T-helper 2 cell treated with Interferon-gamma antibody and Interleukin-4, amounts not matched to agents 5 μg/mL and 100 μg/mL, for 36 hours (primary cell): ENCODE measurements at places on chromosomes 7 and 10.

DNA sequence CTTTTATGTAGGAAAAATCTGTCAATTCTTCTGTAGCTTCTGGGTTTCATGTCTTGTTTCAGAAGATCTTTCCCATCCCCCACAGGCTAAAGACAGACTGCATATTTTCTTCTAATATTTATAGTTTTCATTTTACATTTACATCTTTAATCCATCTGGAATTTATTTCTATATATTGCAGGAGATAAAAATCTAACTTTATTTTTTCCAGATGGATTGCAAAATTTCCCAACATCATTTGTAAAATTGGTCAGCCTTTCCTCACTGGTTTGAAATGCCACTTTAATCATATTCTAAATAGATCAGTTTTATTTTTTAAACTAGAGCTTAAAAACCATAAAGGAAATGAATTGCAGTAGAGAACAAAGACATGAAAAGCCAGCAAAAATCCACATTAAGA is 46.9 kb downstream of the TMEM26 start:
- no peak for DNase-seq

GRCh38 chr7:778968-779451 is 51.9 kb upstream of the PRKAR1B start:
- no peak for DNase-seq

DNA sequence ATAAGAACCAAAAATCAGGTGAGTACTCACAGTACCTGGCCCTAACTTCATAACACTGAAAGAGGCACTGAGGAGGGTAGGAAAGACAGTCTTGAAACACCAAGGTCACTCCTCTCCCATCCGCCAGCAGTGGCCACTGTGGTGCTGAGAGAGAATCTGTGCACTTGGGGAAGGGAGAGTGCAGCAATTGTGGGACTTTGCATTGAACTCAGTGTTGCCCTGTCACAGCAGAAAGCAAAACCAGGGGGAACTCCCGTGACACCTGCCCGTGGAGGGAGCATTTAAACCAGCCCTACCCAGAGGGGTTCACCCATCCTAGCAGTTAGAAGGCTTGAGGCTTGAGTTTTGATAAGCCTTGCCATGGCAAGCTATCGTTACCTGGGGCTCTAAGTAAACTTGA is 35.2 kb upstream of the MAP3K8 start:
- no peak for DNase-seq

DNA sequence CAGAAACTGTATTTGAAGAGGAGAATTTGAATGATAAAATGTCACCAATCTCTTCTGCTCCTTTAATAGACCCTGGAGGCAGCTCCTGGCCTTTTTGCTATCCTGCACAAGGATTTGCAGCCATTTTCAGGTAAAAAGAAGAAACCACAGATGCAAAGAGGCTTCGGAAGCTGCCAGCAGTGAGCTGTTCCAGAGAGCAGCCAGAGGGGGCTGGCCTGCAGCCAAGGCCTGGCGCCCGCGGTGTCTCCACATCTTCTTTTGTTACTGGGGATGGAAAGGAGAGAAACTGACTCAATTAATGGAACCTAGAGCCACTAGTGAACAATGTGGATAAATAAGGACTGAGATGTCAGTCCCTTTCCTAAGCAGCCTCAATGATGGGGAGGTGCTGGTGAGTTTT is 23.9 kb upstream of the GPR26 start:
- DNase-seq = no peak

DNA sequence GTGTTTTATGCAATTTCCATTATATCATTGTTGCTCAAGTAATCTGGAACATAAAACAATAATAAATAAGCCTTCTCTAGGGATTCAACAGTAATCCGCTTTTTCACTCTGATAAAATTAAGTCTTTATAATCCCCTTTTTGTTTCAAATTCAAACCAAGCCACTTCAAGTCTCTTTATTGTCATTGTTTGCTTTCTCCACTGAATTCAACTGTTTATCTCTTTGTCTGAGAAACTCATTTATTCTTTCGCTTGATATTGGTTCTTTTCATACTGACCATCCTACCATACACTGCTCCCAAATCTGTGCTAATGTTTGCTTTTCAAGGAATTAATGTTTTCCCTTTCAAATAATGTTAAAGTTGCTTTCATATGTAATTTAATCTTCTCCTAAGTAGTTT is 550.4 kb upstream of the PCDH15 start:
- DNase-seq = no peak

DNA sequence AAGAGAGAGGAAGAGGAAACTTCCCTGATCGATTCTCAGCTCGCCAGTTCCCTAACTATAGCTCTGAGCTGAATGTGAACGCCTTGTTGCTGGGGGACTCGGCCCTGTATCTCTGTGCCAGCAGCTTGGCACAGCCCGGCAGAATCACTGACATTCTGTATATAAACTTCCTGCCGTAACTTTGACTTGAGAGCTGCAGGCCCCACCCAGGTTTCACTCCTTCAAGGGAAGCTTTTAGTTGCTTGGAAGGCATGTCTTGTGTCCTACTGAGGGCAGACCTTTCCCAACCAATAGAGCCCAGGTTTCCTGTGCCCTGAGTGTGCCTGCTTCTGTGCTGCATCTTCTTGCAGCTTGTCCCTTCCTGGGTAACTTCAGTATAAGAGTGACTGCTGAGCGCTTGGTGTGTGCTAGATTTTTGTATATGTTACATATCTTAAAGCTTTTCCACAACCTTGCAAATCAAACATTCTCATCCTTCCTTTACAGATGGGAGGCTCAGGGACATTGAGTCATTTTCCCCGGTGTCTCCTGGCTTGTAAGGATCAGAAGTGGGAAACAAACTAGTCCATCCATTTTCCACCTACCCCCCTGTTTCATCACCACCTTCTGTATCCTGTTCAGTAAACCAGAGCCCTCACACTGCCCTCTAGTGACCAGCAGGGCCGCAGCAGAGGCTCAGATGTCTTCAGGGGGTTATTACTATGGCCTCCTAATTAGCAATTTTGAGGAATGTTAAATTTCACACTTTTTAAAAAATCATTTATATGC is 225.2 kb upstream of the PRSS58 start:
- peak; percentile 35 for DNase-seq

DNA sequence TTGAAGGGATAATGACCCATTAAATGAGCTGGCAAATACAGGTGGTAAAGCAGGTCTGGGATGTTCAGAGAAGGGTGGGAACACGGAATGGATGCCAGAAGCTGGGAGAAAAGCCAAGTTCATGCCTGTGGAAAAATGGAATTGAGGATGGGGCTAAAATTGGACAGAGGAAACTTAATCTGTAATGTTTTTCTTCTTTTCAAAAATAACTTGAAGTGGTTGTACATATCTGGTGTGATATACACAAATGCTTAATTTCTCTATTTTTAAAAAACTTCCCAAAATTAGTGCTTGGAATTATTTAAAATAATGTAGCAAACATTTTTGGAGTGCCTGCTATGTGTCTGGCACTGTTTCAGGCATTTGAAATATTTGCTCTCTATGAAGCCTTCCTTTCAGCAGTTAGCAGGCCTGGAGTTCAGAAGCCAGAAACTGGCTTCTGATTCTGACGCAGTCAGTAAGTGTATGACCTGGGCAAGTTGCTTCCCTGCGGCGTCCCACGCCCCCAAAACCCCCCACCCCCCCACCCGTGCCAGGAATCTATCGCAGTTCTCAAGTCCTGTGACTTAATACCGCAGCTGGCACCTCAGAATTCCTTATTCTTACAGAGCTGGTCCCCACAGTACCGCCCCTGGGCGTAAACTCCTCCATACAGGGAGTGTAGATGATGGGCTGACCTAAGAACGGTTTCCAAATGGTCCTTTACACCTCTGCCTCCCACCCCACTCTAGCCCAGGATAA is 828 bp upstream of the MALSU1 start:
- DNase-seq = no peak

DNA sequence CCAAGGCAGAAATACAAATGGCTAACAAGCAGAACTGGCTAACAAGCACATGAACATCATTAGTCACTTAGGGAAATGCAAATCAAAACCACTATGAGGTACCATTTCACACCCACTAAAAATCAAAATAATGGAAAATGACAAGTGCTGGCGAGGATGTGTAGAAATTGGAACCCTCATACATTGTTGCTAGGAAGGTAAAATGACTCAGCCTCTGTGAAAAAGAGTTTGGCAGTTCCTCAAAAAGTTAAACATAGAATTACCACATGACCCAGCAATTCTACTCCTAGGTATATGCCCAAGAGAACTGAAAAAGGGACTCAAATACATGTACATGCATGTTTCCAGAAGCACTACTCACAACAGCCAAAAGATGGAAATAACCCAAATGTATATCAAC is 52.8 kb upstream of the ANAPC16 start:
- DNase-seq = peak; percentile 35

GRCh38 chr7:12771378-12771877 is 84.0 kb downstream of the ARL4A start:
- no peak for DNase-seq

DNA sequence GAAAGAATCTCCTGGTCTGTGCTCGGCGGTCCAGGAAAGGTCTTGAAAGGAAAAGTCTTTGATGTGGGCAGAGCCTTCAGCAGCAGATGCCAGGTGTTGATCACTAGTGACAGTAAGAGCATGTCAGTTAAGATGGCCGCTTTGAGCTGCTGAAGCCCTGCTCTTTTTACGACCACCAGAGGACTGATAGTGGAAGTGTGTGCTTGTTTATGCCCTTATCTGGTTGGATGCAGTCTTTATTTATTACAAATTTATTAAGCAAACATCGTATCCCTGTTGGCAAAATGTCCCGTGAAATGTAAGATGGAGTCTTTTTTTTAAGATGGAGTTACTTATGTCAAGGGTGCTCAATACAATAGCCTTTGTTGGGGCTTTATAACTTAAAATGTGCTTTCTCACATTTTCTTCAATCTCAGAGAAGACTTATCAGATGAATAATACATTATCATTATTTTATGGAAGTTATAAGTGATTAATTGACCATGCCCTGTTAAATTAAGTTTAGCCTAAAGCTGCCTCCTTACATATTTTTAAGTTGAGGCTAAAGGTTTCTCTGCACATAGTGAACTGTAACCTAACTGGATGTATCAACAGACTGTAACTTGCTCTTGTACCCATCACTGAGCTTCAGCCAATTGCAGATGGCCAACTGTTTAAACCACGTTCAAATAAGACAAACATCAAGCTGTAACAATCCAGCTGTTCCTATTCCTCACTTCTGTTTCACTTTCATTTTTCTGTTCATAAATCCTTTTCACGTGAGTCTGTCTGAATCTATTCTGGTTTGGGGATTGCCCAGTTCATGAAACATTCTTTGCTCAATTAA is 97.4 kb upstream of the PIK3CG start:
- no peak for DNase-seq

GRCh38 chr10:107025676-107026075 is 138.8 kb downstream of the SORCS1 start:
- DNase-seq = no peak

DNA sequence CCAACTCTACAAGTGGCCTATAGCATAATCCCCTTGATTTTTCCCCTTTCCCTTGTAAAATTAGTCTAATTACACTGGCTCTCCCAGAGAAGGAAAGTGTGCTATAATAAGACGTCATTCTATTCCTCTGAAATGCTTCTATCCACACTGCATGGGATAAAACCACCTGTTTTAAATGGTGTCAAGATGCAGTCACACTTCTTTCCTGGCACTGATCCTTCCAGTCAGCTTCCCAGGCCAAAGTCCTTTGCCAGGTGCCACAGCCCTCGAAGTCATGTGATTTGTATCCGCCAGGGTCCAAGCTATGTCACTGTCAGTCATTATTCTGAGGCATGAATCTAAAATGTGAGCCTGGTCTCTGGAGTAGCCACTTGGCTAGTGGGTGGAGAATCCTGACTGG is 169.0 kb upstream of the KIAA1217 start:
- no peak for DNase-seq

DNA sequence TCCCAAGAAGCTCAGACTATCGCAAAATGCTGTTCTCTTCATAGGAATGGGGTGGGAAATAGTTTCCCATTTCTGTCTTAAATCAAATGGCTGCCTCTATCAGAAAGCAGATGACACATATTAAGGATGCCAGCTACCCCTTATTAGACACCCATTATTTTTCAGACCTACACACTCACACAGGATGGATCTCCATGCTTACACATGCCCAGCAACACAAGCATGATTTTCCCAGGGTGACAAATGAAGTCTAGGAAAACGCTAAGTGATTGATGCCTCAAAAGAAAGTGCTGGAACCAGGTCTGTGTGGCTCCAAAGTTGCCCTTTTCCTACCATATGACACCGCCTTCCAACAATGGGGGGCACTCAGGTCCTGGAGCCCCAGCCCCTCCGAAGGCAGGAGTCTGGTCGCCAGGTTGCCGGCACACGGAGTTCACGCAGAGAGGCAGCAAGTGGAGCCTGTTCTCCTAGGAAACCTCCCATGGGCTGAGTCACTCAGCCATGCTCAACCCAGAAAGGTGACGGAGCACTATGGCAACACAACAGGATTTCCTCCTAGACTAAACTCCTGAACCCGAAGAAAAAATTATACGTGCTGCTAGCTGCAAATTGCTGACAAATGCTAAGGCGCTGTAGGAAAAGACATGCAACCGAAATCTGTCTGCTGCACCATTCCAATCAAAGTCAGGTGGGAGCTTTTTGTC is 19.8 kb downstream of the VOPP1 start:
- no peak for DNase-seq

DNA sequence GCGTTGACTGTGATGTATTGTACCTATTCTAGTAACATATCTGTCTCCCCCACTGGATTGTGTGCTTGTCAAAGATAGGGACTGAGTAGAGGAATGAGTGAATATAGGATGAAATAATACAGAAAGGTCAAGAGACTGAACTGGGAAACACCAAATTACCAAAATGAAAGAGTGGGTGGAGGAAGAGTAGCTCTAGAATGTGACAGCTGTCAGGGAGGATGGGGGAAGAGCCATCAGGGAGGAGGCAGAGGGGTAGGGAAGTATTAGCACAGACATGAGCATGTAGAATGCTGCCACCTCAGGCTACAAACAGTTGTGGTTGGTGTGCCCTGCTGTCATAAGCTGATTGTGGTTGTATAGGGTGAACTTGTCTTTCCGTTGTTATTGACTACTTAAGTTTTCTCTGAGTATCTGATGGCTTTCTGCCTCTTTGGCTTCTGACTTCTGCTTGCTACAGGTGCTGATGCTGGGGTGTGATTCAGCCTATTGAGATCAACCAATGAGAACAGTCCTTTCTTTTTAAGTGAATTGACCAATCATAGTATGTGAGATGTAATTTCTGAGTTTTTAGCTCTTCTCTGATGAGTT is 5.6 kb downstream of the CCSER2 start:
- DNase-seq = peak; percentile 70

DNA sequence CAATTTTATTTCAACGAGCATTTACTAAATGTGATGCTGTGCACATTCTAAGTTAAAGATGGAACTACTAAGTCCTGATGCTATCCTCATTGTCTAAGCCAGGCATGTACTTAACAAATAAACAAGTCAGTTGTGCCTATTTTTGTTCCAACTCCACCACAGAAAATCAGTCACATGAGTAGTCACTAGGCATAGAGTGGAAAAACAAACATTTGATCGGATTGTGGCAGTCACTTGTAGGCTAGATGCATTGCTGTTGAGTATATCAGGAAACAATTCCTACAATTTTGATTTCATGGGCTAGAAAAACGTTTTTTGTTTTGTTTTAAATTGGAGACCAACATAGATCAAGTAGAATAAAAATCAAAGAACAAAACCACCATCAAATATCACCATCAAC is 177.6 kb upstream of the SLC25A13 start:
- no peak for DNase-seq

- DNase-seq = no peak
Measured at GRCh38 chr10:5555021-5555510, 30.3 kb downstream of the CALML3 start.

- DNase-seq = no peak
Measured at GRCh38 chr10:93695740-93696139, 6.7 kb downstream of the FRA10AC1 start.
